ENCODE measurements at places on chromosomes 13 and 19.

GRCh38 chr13:52925775-52926285 lies 77.4 kb upstream of the PCDH8 start:
- DNase-seq, result no peak

DNA sequence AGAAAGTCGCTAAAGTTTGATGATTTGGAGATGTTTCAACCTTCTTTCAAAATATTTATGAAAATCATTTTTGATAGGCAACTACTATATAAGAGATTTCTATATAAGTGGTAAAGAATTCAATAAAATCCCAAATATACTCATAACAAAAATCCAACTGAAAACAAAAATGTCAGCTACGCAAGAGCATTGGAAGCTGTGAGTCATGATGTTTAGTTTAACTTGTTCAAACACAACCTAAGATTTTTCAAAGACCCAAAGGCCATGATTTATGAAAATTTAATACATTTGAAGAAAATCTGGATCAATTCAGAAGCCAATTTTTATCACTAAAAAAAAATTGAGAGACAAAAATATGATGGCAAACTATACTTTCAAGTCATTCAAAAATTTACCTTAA lies 226.6 kb downstream of the MZT1 start:
- DNase-seq, result no peak

DNA sequence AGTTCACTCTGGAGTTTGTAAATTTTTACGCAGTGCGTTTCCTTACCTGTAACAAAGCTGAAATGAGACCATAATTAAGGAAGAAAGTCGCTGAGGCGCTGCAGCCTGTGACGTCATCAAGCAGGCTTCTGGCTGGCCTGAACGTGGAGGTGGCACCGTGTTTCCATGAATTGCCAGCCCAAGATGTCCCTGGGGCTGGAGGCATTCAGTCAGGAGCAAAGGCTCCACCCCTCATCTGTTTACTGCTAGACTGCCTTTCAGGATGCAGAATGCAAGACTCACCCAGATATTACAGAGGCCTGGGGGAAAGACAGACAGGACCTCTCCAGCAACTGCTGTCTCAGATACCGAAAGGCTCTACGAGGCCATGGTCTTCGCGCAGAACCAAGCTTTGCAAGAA lies 424.6 kb downstream of the TSHZ3 start:
- no peak for DNase-seq

- no peak for DNase-seq
These were observed 9.5 kb downstream of the POU4F1 start for GRCh38 chr13:78593652-78594455.

GRCh38 chr13:80389073-80390038 lies 48.4 kb upstream of the SPRY2 start:
- DNase-seq, result no peak

GRCh38 chr19:51977346-51977745 lies 9.3 kb downstream of the ZNF350 start:
- DNase-seq, result no peak

DNA sequence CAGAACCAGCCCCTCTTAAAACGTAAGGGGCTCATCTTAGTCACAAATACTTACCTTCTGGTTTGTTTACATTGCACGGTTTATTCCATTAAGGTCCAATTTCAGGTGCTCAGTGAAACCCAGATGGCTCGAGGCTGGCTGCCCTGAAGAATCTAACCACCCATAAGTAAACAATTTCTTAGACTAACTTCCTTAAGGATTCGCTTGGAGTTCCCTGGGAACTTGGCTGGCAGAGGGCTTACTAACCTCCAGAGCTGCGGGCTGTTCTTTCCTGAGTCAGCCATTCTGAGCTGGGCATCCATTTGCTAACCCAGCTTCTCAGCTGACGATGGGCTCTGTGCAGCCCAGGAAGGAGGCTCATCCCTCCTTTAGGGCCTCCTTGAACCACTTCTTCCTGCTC lies 262.1 kb downstream of the FGF9 start:
- DNase-seq, result no peak

All from stimulated activated CD4-positive, alpha-beta T cell treated with anti-CD3 and anti-CD28 coated beads, Interleukin-2, amount 100 ng/mL, for 24 hours (primary cell).